Non-pigmented ciliary epithelial cell (primary cell): ENCODE measurements at places on chromosomes 4 and X.

DNA sequence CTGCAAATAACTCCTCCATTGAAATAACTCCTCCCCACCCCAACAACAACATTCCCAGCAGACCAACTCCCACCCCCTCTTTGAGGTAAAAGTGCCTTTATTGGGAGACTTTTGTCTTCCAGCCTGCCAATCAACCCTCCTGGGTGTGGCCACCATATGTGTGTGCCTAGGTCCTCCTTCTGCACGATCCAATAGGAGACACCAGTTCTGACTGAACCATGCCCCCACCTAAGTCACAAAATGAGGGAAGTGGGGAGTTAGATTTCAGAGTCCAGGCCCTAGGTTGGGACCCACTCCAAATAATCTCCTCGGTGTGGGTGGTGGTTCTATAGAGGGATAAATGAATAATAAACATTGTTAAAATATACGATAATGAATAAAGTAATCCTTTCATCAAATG, 3.0 kb downstream of the PLP2 start:
- no peak for DNase-seq

GRCh38 chr4:20287246-20287645, 35.5 kb downstream of the SLIT2 start:
- DNase-seq, result no peak

GRCh38 chr4:6920171-6920570, 10.5 kb downstream of the TBC1D14 start:
- no peak for DNase-seq

GRCh38 chrX:44244008-44244407, 99.5 kb downstream of the EFHC2 start:
- DNase-seq, result no peak

- DNase-seq, result no peak
Measured at GRCh38 chrX:105190252-105190853, 30.1 kb downstream of the TEX13A start.

DNA sequence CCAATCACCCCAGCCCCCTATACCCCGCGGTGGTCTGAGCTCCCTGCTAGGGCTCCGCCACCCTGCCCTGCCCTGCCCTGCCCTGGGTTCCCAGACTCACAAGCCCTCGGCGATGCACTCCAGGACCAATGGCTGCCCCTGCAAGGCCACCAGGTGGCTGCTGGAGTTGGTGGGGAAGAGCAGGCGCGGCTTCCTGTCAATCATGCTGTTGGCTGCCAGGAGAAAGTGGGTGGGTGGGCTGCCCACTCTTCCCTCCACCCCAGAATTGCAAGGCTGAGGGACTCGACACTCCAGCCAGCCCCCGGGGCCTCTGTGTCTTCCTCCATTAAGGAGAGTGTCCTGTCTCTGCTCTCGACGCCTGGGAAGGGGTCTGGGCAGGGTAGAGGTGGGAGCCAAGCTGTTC, 15.7 kb downstream of the L1CAM start:
- DNase-seq, result no peak

- DNase-seq, result no peak
Measured at GRCh38 chr4:73803213-73803612, 33.3 kb upstream of the CXCL6 start.

- DNase-seq, result no peak
Measured at GRCh38 chrX:38220415-38221390, at the start of gene SRPX. Gene SRPX (minus strand): TSS chrX:38220871. CDS start chrX:38220792, 79 bp downstream.

GRCh38 chr4:1285790-1286553, 3.7 kb upstream of the MAEA start:
- no peak for DNase-seq

DNA sequence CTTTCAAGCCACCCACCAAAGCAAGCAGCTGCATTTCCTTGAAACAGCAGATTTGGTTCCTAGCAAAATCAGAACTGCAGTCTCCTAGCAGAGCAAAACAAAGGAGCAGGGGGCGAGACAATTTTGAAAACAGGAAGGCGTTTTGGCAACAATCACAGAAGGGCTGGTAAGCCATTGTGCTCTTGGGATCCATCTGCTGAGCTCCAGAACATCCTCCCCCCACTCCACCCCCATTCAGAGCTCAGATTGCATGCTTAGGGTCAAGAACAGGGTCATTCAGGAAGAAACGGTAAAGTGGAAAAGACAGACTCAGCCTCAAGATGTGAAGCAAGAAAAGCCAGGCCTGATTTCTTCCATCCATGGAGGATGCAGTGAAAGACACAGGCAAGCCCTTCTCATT, 7.6 kb upstream of the PCDH19 start:
- DNase-seq, result no peak

DNA sequence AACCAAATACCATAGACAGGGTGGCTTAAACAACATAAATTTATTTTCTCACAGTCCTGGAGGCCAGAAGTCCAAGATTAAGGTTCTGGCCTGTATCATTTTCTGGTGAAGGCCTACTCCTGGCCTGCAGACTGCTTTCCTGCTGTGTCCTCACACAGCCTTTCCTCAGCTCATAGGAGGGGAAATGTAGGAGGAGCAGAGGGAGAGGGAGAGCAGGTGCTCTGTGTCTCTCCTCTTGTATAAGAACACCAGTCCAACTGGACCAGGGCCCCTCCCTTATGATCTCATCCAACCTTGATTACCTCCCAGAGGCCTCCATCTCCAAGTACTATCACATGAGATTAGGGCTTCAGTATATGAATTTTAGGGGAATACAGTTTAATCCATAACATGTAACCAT, 34.3 kb downstream of the RAPGEF2 start:
- no peak for DNase-seq

DNA sequence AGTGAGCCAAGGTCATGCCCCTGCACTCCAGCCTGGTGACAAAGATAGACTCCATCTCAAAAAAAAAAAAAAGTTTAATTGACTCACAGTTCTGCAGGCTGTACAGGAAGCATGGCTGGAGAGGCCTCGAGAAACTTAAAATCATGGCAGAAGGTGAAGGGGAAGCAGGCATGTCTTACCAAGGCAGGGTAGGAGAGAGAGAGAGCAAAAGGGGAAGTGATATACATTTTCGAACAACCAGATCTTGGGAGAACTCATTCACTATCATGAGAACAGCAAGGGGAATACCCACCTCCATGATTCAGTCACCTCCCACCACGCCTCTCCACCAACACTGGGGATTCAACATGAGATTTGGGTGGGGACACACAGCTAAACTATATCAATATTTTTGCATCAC, 315.2 kb upstream of the HTR2C start:
- DNase-seq, result no peak

- peak; percentile 48 for DNase-seq
Measured at GRCh38 chr4:166301266-166301665, 428.2 kb downstream of the TLL1 start.
